Mesothelial cell of epicardium (in vitro differentiated cells): ENCODE measurements at places on chromosomes 3 and 15. TPM values are rescaled to one million over a fixed set of nuclear protein-coding genes. Genes with fewer than 3 reads are reported as not detected.

DNA sequence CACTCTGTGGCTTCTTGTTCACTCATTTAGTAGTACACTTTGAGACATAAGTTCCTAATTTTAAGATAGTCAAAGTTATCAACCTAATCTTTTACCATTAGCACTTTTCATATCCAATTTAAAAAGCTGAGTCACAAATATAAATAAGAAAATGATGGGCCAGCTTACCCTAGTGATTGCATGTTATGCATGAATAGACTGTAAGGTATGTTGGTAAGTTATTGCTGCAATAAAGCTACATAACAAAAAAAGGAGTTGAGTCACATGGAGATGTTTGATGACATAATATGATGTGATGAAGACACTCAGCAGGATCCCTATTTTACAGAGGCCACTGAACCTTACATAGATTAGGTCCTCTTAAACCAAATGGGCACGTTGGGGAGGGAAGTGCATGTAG lies 161.3 kb downstream of the OCA2 start:
- peaks cover 3% of the 10 kb centered on the region for H3K36me3 ChIP-seq
- DNase-seq = no peak
- peaks cover 6% of the 10 kb centered on the region for H3K27me3 ChIP-seq
- no peak overlapping the region for H3K4me3 ChIP-seq

DNA sequence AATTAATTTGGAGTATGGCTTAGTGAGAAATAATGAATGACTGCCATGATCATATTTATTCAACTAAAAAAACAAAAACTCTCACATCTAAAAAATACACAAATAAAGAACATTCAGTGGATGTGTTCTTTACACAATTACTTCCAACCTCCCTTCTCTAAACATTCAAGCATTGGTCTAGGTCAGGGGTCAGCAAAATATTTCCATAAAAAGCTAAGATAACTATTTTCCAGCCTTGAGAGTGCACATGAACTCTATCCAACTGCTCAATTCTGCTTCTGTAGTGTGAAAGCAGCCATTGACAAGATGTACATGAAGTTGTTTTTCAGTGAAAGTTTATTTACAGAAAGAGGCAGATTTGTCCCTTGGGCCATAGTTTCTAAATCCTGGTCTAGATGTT lies 406.3 kb downstream of the MAGI1 start:
- peaks cover 3% of the 10 kb centered on the region for H3K36me3 ChIP-seq
- DNase-seq = no peak
- no peaks in the 10 kb centered on the region for H3K4me1 ChIP-seq
- no peak overlapping the region for H3K4me3 ChIP-seq

DNA sequence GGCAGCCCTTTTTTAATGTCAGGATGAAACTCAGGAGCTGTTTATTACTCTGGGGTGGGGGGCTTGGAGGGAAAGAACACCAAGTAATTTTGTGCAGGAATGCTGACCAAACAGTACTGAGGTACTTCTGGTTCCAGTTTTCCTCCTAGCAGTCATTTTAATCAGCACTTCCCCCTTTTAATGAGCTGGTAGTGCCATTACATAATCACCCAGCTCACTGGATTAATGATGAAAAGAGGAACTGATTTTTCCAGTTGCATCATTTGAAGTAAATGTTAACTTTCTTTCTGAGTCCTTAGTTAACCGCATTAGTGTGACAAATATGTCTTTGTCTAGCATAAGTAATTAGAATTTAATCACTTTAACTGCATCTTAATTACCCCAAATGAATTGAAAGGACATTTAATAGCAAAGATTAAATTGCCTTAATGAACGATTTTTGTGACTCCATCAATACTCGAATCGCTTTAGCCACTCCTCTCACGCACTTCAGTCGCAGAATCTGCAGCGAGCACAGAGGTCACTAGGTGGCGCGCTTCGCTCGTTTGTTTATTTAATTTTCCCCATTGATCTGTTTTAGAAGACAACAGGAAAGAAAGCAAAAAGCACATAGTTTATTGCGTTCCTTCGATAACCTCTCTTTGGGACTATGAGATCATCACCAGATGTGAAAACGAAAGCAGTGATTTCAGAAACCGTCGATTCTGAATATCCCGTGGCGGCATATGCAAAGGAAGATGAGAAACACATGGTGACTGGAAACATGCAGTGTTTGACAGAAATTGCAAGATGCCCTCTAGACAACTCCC lies 9.8 kb downstream of the ONECUT1 start:
- H3K27me3 ChIP-seq = peaks cover 95% of the 10 kb centered on the region
- H3K27ac ChIP-seq = no peak overlapping the region
- no peaks in the 10 kb centered on the region for H3K36me3 ChIP-seq
- peaks cover 2% of the 10 kb centered on the region for H3K4me1 ChIP-seq
- DNase-seq = no peak

DNA sequence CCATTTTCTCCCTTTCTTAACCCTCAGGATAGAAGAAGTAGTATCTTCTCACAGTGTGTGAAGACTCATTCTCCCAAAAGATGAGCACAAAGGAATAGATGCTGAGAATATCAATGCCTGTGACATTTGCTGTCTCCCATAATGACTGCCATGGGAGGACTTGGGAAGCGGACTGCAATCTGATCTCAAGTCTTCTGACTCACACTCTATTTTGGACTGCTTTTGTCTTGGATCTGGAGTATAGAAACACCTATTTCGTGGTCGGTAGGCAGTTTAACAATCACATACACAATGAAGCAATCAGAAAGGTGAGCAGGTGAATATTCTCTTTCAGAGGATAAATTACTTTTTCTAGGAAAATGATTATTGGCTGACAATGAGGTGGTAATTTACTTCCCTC lies 852.0 kb downstream of the FHIT start:
- no peaks in the 10 kb centered on the region for H3K36me3 ChIP-seq
- peaks cover 2% of the 10 kb centered on the region for H3K27me3 ChIP-seq
- H3K27ac ChIP-seq = no peak overlapping the region
- peaks cover 3% of the 10 kb centered on the region for H3K4me1 ChIP-seq
- H3K4me3 ChIP-seq = no peak overlapping the region

DNA sequence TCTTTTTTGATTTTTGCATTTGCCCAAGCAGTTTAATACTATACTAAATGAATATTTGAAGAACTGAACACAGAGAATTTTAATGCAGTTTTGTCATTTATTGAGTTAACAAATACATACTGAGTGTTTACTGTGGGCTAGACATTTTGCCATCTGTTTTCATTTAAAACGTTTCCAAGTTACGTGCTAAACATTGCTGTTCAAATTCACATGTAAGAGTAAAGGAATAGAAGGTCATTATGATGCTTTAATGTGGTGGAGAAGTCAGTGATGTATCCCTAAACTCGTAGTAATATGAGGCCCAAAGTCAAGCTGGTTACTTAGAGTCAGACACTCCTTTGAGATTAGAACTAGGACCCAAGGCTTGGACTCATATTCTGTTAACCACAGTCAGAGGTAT lies 49.4 kb downstream of the CRYBG3 start:
- DNase-seq = no peak
- peaks cover 5% of the 10 kb centered on the region for H3K27me3 ChIP-seq
- no peaks in the 10 kb centered on the region for H3K36me3 ChIP-seq
- peaks cover 10% of the 10 kb centered on the region for H3K4me1 ChIP-seq
- H3K4me3 ChIP-seq = no peak overlapping the region

- no peak for DNase-seq
- H3K27ac ChIP-seq = peak overlapping the region; percentile 1
- H3K4me1 ChIP-seq = peaks cover 48% of the 10 kb centered on the region
- no peaks in the 10 kb centered on the region for H3K27me3 ChIP-seq
- peaks cover 11% of the 10 kb centered on the region for H3K36me3 ChIP-seq
- H3K4me3 ChIP-seq = no peak overlapping the region
Observed at GRCh38 chr15:99614749-99615288, 49.0 kb downstream of the MEF2A start.

DNA sequence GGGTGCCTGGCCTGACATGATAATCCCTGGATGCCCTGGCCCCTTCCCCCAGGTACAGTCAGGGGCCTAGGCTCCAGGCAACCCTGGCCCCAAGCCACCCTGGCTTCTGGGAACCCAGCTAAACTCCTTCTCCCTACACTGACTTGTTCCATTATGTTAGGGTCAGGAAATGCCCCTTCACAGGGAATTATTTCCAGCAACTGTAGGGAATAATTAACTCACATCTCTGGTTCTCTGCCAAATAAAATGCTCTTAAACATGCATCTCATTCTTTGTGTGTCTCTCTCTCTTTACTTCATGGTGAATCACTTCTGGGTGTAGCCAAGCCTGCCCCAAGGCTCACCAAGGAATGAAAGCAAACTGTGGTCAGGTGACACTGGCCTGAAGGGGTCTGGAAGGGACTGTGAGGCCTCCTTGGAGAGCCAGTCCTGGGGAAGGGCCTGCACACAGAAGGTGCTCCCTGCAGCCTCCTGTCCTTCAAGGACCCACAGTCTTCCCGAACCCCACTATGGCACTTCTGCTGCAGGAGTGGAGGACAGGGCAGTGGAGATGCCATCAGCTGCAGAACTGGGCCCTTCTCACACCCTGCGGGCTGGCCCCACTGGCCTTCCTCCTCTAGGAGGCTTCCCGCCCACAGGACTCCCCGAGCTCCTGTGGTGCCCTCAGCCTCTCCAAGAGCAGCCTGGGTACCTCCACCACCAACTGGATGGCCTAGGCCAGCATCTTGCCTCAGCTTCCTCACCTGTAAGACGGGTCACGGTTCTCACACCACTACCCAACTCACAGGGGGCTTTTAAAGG lies 17.6 kb downstream of the TKT start:
- peaks cover 16% of the 10 kb centered on the region for H3K36me3 ChIP-seq
- no peak for DNase-seq
- H3K27ac ChIP-seq = peak overlapping the region; percentile 2
- no peaks in the 10 kb centered on the region for H3K27me3 ChIP-seq
- peaks cover 21% of the 10 kb centered on the region for H3K4me1 ChIP-seq

- peaks cover 8% of the 10 kb centered on the region for H3K36me3 ChIP-seq
- no peak for DNase-seq
- H3K27me3 ChIP-seq = no peaks in the 10 kb centered on the region
Observed at GRCh38 chr3:70849911-70850699, 537.7 kb upstream of the MDFIC2 start.

Gene UROC1
- total RNA-seq = 0.11 to 0.13 TPM in 2 of 3 replicates, not detected in the other

Gene ITIH3
- total RNA-seq = 22.4 to 25.0 TPM (median 23.1 TPM) in 3 replicates

DNA sequence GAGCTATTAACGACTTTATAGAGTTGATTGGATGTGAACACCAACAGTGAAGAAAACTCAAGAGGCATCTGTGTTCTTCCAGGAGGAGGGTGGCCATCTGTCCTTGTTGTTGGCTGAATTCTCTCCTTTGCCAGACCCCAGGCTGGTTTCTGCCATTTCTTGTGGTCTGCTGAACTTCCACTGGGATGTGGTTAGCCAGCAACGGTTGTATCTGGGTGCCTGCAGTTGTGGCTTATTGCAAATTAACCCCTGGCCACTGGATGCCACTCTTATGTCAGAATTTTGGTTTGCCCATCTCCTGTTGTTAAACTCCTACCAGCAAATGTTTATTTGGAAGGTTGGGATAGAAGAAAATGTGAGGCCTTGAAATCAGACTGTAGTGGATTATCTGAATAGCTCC lies 163.6 kb upstream of the TBC1D5 start:
- H3K4me3 ChIP-seq = no peak overlapping the region
- H3K36me3 ChIP-seq = peaks cover 2% of the 10 kb centered on the region
- H3K27ac ChIP-seq = no peak overlapping the region
- H3K27me3 ChIP-seq = no peaks in the 10 kb centered on the region
- peaks cover 8% of the 10 kb centered on the region for H3K4me1 ChIP-seq
- DNase-seq = no peak

Gene CLDN18
- total RNA-seq = not detected in 3 replicates

DNA sequence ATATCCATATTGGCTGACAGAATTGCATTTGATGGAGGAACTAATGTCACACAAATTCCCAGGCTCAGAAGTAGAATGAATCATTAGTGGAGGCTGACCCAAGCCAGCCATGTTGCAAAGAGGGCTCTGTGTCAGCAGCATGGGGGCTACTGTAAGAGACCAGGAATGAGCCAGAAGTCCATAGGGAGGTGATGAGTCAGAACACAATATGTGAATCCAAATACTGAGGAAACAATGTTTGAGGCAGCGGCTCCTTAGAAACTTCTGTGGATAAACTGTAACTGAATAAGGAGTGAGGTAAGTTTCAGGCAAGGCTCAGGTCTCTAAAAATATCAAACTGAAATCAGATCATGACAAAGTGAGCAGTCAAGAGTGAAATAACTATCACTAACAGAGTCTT lies 170.7 kb downstream of the WDR72 start:
- H3K27ac ChIP-seq = no peak overlapping the region
- DNase-seq = no peak
- H3K4me1 ChIP-seq = no peaks in the 10 kb centered on the region
- no peaks in the 10 kb centered on the region for H3K36me3 ChIP-seq
- no peak overlapping the region for H3K4me3 ChIP-seq

Gene IMPG2
- total RNA-seq = 0.59 to 0.69 TPM (median 0.69 TPM) in 3 replicates

Gene COL8A1
- 0.61 to 1.1 TPM (median 0.95 TPM) in 3 replicates for total RNA-seq

- peak; percentile 13 for DNase-seq
- peaks cover 9% of the 10 kb centered on the region for H3K27me3 ChIP-seq
- H3K36me3 ChIP-seq = no peaks in the 10 kb centered on the region
- no peak overlapping the region for H3K4me3 ChIP-seq
Observed at GRCh38 chr3:42758126-42758525, 14.9 kb downstream of the CCDC13 start.

Gene ADAMTS17
- 39.4 to 42.1 TPM (median 40.2 TPM) in 3 replicates for total RNA-seq

GRCh38 chr3:71172189-71172588 lies 411.3 kb downstream of the FOXP1 start:
- no peak overlapping the region for H3K4me3 ChIP-seq
- peaks cover 3% of the 10 kb centered on the region for H3K36me3 ChIP-seq
- no peak for DNase-seq
- no peak overlapping the region for H3K27ac ChIP-seq
- peaks cover 80% of the 10 kb centered on the region for H3K4me1 ChIP-seq

Gene CKMT1B
- total RNA-seq = 0.20 to 0.44 TPM in 2 of 3 replicates, not detected in the other

Gene CMTM8
- 5.1 to 5.9 TPM (median 5.7 TPM) in 3 replicates for total RNA-seq

DNA sequence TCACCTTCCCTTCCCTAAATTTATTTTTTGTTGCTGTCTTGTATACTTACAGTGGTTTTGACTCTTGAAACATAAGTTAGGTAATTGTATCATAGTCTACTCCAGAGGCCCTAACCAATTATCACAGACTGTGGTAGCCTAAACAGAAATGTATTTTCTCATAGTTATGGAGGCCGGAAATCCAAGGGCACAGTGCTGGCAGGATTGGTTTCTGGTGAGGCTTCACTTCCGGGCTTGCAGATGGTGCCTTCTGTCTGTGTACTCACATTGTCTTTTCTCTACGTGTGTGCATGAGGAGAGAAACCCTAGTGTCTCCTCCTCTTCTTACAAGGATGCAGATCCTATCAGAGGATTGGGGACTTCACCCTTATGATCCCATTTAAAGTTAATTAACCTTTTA lies 290.2 kb upstream of the KCNMB2 start:
- H3K4me3 ChIP-seq = no peak overlapping the region
- peaks cover 11% of the 10 kb centered on the region for H3K36me3 ChIP-seq
- DNase-seq = no peak
- H3K4me1 ChIP-seq = peaks cover 17% of the 10 kb centered on the region
- H3K27me3 ChIP-seq = no peaks in the 10 kb centered on the region
- no peak overlapping the region for H3K27ac ChIP-seq

Gene NOX5
- total RNA-seq = 0.07 to 0.20 TPM (median 0.14 TPM) in 3 replicates

- no peak overlapping the region for H3K4me3 ChIP-seq
- no peaks in the 10 kb centered on the region for H3K36me3 ChIP-seq
- no peak overlapping the region for H3K27ac ChIP-seq
- peaks cover 8% of the 10 kb centered on the region for H3K4me1 ChIP-seq
- DNase-seq = no peak
- H3K27me3 ChIP-seq = no peaks in the 10 kb centered on the region
Observed at GRCh38 chr3:190764231-190765134, 98.0 kb downstream of the GMNC start.

Gene LEKR1
- 3.3 to 6.5 TPM (median 3.4 TPM) in 3 replicates for total RNA-seq
